ENCODE measurements at places on chromosomes 11 and 22. TPM values are rescaled to one million over a fixed set of nuclear protein-coding genes. Genes with fewer than 3 reads are reported as not detected.

TMA7B gene
- 1.1 TPM for total RNA-seq

TSPAN18 gene
- total RNA-seq: 25.9 TPM

MB gene
- not detected for total RNA-seq

C11orf42 gene
- total RNA-seq: not detected
